ENCODE measurements at places on chromosomes 7 and 10.

- DNase-seq: no peak
Measured at GRCh38 chr10:43086321-43086942, 9.6 kb downstream of the RET start.

- DNase-seq: peak; percentile 61
Measured at GRCh38 chr7:92178928-92179924, at the start of gene LRRD1. Gene LRRD1 (minus strand): TSS chr7:92179142. CDS start chr7:92165202, 13,940 bp downstream.

DNA sequence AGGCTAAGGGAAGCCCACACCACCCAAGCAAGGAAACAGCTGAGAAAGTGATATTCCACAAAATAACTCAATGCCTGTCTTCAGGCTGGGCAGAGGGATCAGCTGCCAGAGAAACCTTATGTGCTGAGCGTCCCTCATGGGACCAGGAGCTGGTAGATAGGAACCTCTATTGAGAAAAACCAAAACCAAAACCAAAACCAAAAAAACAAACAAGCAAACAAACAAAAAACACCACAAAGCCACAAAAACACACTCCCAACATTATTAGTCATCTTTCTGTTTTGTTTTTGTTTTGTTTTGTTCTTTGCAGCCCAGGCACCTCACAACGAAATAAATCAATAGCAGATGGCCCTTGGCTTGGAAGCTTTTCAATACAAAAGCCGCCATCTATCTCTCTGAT lies 760.8 kb upstream of the CELF2 start:
- DNase-seq: no peak

GRCh38 chr10:11345224-11346054 lies 266.0 kb downstream of the USP6NL start:
- DNase-seq: no peak

DNA sequence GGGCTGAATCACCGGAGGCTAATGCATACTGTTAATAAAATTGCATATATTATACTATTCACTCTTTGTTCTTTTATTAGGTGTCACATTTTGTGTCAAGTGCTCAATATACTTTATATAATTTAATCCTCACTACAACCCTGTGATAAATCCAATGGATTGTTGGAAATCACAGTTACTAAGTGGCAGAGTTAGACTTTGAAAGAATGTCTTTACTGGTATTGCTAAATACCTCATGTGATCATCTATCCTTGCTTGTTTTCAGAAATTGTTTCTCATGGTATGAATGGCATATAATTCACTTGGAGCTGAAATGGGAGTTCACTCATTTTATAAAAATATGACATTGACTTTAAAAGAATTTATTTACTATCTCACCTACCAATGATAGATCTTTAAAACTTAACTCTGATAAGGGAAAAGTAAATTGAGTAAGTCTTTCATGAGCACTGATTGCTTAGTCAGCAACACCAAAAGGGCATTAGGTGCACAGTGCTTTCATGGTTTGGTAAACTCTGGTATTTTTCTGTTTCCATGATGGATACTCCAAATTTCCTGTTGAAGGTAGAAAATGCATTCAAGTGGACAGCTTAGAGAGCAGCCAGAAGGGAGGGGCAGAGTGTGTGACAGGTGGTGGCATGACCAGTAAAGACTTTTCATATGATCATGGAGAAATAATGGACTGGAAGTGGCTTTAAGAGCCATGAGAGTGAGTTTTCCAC lies 22.6 kb downstream of the ENKUR start:
- DNase-seq: no peak

DNA sequence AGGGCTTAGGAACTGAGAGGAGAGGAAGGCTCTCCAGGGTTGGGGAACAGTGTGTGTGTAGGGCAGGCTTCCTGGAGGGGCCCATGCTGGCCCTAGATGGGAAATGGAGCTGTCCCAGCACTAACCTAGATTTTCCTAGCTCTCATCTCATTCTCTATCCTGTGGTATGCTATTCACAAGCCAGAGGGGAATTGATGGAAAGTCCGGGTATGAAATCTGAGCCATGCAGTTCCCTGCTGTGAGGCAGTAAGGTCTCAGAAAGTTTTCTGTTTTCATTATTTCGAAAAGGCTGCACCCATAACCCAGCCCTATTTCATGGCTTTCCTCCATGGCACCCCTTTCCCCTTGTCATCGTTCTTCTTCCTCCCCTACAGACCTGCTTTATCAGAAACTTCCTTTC lies 220.3 kb downstream of the RPS24 start:
- no peak for DNase-seq

DNA sequence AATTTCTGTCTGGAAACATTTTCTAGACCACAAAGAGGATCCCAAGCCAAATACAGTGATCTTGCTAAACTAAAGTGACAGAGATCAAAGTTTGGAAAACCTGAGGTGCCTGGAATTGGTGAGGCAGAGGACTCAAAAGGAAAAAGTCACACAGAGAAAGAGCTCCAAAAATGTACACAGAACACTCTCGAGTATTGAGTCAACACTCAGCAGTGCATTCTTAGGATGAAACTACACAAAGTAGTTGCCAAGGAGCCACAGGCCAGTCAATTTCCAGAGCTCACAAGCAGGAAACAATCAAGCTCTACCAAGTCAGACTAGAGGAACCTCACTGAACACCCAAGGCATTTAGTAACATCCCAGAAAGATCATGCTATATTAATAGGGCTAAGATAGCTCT lies 61.3 kb downstream of the MICU1 start:
- DNase-seq: no peak

DNA sequence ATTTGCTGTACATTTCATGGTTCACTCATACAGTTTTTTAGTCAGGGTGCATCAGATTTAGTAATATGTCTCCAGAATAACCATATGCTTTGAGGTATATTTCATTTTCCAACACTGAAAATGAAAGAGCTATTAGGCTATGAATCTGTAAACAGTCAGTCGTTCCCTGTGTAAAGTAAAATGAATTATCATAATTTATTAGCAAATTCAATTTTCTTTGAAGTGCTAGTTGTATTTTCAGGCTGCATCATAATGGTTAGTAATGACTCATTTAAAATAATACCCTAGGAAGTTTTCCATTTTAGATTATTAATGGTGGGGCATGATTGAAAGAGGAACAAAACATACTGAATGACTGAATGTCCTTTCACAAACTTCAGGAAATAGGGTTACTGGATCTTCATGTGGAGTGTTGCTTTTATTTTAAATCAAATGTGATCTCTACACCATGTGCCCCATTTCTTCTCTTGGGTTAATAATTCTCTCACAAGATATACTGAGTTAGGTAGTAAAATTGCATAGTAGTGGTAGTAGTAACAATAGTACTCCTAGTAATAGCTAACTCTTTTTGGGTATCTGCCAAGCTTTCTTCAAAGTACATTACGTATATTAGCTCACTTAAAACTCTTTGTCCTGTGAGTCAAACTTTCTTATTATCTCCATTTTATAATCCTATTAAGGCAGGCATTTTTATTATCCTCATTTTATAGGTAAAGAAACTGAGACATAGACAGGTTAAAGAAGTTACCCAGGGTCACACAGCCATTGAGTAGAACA lies 476.5 kb downstream of the SUGCT start:
- no peak for DNase-seq

DNA sequence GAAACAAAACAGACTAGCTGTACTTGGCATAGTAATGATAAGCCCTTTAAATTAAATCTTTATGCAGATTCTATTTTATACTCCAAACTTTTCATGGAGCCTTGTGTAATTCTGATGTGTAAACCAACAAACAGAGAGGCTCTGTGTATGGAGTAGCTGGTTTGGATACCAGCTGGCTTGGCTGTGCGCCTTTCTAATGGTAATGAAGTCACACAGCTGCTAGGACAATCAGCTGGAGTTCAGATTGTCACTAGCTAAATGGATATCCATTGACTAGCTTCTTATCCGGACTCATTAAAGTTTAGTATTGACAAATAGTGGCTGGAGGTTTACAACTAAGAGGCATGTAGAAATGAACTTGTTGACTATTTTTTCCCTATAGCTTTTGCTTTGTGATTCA lies 398.4 kb downstream of the DGKB start:
- peak; percentile 25 for DNase-seq

DNA sequence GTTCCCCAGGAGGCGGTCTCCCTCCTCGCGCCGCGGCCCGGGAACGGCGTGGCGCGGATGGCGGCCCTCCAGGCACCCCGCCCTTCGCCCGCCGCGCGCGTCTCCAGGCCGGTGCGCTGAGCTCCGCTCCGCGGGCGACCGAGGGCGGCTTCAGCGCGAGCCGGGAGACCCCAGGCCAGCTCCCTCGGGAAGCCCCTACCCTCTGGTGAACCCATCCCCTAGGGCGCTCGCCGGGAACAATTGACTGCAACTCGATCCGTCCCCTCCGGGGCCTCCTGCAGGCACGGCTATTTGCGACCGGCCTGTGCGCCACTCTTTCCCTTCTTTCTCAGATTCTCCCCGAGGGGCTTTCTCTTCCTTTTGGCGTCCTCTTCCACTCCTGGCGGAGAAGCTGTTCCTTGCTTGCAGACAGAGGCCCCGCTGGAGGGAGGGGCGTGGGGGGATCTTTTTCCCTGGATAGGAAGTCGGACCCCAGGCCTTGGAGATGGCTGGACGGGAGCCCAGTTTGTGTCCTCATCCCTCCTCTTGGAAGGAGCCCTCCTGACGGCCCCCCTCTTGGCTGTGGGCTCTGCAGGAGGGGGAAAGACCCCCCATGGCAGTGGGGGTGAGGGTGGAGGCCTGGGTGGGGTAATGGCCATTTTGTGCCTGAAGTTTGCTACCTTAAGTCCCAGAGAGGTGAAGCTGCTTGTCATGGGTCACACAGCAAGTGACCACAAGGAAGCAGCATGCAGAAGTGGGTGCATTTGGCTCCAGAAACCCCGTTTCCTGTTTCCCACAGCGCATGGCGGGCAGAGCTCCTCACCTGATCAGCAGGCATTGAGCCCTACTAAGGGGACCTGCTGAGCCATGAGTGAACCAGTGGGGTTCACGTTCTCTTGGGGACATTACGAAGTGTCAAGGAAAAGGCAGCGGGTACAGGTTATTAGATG lies 171.2 kb upstream of the TNRC18 start:
- no peak for DNase-seq

DNA sequence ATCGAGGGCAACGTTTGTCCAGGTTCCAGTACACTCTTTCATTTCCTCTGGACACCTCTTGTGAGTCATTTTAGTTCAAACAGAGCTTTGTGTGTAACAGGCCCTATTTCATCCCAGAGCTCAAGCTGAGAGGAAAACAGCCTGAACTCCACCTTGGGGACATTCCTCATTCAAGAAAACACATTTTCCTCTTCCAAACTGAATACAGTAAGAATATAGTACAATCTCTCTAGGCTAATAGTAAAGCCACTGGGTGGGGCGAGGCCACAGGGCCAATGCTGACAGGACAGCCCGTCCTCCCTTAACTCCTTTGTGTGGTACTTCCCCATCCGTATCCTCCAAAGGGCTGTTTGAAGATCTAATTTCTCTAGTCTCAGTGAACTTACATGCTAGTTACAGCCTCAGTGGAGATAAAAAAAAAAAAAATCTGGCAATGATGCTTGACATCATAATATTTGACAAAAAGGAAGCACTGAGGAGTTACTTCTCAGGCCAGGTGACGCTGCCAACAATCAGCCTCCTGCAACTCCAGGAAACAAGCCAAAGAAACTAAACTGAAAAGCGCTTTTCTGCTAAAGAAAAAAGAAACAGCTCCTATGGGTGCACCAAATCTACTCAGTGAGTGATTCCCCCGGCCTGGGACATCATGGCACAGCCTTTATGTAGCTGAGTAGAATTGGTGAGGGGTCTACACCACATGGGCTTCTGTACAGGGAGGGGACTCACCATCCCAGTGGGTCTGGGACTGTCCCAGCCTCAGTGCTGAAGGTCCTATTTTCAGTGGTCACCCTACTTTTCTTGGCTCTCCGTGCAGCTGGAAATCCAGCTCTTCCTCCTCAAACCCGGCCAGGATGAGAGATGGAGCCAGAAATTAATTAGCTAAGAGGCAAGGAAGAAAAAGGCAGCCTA lies 238.2 kb upstream of the NEBL start:
- DNase-seq: no peak

GRCh38 chr7:22137466-22137865 lies 191.8 kb upstream of the CDCA7L start:
- DNase-seq: no peak

DNA sequence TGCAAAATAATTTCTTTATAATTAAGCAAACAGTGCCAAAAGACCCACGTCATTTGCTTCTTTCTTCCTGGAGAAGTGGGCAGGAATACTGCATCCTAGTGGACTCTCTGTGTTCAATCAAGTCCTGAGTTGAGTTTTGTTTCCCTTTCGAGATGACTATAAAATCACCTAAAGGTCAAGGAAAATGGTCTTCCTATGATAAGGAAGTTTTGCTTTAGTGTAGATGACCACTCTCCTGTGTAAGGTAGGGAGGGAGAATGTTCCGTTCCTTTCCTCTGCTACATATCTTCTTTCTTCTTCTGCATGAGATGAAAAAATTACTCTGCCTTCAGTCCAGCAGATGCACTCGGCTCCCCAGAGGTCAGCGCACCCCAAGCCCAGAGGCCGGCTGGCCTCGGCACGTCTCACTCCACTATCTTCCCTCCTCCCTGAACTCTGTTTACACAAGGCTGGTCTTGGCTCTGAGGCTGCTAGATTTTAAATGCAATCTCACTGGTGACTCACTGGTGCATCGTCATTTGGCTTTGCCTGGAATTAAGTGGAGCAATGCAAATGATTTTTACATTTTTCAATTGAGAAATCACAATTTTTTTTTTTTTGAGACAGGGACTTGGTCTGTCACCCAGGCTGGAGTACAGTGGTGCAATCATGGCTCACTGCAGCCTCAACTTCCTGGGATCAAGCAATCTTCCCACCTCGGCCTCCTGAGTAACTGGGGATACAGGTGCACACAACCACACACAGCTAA lies 18.6 kb upstream of the VDAC2 start:
- DNase-seq: no peak

GRCh38 chr7:64888901-64889685 lies 14.0 kb upstream of the ZNF273 start:
- DNase-seq: no peak

- no peak for DNase-seq
Measured at GRCh38 chr7:113060100-113060499, 26.5 kb downstream of the GPR85 start.

- DNase-seq: no peak
Measured at GRCh38 chr10:36462194-36462593, 663.2 kb upstream of the ANKRD30A start.

DNA sequence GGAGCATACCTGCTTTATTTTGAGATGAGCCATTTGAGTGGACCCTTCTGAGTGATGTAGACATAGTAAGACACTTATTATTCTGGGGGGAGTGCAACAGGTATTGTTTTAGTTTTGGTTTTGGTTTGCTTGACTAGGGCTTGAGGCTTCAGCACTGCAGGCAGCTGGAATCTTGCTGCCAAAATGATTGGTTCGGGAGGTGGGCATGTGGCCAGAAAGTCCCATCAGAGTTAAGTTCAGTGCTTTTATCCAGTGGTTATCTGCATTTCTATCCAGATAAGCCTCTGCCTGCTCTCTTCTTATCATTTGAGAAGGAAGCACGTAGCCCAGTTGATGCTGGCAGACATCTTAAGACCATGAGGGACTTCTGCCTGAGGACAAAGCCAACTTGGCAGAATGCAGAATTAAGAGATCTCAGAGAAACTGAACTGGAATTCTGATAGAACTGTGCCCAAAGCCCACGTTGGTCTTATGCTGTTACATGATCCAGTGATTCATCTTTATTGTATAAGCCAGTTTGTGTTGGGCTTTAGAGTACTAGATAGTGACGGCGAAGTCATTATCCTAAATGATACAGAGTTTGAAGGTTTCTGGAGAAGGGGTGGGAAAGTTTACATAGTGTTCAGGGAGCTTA lies 9.6 kb upstream of the JAZF1 start:
- no peak for DNase-seq

GRCh38 chr10:1597370-1598146 lies 139.8 kb downstream of the ADARB2 start:
- no peak for DNase-seq

- DNase-seq: peak; percentile 27
Measured at GRCh38 chr7:7427363-7427762, 108.3 kb downstream of the COL28A1 start.

Data from amygdala (tissue), 56 donors.